HEK293T (cell line): ENCODE measurements at places on chromosomes 5 and 9.

GRCh38 chr5:11903614-11904264 lies 507 bp downstream of the CTNND2 start:
- DNase-seq, result no peak

DNA sequence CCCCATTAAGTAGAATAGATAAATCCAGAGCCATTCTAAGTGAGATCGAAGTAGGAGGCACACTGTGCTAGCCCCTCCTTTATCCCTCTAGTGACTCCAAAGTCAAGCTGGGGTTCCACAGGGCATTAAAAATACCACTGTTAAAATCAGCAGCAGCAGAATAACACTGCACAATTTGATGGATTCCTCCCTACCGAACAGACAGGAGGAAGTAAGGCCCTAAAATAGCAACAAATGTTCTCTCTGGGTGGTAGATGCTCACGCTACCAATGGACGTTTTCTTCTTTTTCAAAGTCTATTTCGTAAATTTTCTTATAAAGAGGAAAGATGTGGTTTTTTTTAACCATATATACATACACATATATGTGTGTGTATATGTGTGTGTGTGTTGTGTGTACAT lies 54.4 kb downstream of the FBXW11 start:
- no peak for DNase-seq

- DNase-seq, result no peak
These were observed 5.2 kb upstream of the HINT2 start for GRCh38 chr9:35820076-35820475.

GRCh38 chr5:91474201-91474600 lies 91.1 kb upstream of the ARRDC3 start:
- no peak for DNase-seq

- no peak for DNase-seq
These were observed 18.4 kb upstream of the ERCC6L2 start for GRCh38 chr9:95857124-95857523.

GRCh38 chr5:27978322-27978721 lies 939.9 kb upstream of the CDH9 start:
- DNase-seq, result no peak

- DNase-seq, result no peak
These were observed 219.6 kb upstream of the RORB start for GRCh38 chr9:74277532-74277931.

- no peak for DNase-seq
These were observed 78.1 kb downstream of the RICTOR start for GRCh38 chr5:38996123-38996522.

DNA sequence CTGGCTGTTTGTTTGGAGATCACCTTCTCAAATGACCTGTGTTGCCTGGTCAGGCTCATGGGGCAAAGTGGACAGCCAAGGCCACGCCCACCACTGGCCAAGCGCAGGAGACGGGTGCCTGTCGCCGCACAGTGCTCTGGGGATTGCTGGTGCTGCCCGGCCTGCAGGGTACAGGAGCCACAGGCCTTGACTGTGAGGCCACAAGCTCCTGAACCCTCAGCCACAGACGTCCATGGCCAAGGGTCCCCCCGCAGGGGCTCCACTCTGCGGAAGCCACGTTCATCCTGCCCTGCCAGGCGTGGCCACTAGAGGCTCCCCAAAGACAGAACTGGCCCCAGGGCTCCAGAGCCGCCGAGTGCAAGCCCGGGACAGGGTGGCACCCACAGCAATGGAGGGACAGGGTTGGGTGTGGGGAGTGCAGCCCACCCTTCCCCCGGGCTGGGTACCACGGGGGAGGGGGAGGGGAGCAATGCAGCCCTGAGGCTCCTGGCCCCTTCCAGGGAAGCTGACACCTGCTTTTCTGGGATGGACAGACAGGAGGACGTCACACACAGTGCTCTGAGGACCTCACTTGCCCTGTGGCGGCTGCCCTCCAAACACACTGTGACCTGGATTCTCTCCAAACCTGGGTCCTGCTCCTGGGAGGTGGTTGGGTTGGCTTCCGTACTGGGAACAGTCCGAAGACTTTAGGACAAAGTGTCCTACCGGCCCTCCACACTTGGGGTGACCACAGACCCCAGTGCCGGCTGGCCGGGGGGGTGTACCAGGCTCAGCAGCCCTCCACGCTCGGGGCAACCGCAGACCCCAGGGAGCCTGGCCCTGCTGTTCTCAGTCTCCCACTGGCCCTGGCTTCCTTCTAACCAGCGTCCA lies 21.5 kb downstream of the TPPP start:
- peak; percentile 74 for DNase-seq

DNA sequence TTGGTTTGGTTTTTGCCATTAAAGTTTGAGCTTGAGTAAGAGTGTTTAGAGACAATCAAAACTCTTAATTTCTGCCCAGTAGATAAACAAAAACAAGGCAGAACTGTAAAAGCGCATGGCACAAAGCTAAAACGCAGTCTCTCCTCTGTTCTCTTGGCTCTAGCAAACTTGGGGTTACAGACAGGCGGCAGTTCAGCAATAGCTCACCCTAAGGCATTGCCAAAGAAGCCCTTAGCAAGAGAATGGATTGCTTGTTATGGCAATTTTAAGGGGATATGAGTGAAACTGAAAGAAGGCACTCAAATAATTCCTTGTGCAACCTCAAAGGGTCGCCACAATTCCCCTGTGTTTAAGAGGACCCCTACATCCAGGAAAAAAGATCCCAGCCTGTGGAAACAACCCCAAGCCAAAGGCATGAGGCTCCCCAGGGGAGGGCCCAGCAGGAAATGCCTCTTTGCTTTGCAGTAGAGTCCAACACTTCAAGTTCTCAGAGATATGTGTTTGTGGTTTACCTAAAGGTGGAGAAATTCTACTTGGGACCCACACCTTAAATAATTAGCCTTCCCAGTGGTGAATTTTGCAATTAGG lies 317.0 kb upstream of the MPDZ start:
- no peak for DNase-seq

DNA sequence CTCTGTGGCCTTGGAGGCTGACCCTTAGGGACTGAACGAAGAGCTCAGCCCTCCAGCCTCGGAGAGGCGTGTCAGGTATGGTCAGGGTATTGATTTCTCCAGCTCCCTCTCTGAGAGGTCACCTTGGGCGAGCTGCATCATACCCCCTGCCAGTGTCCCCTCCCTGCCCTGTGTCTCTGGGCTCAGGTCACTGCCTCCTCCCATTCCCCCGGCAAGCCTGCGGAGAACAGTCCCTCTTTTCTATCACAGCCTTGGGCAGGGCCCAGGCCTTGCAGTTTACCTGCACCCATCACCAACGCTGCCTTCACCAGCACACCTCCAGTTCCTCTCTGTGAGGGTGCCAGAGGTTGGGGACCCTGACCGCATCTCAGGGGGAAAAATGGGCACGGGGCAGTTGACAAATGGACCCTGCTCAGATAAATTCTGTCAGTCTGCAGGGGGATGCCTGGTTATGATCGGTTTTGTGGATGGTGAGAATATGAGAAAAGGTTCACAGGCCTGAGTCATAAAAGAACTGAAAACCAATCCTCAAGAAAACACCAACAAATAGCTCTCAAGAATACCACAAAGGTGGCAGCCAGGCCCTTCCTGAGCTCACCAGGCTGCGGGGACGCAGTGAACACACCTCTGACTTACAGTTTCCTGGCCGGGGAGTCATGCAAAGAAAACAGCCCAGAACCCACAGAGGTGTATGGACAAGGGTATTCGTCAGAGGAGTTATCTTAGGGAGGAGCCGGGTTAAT lies 24.7 kb upstream of the RXRA start:
- no peak for DNase-seq

DNA sequence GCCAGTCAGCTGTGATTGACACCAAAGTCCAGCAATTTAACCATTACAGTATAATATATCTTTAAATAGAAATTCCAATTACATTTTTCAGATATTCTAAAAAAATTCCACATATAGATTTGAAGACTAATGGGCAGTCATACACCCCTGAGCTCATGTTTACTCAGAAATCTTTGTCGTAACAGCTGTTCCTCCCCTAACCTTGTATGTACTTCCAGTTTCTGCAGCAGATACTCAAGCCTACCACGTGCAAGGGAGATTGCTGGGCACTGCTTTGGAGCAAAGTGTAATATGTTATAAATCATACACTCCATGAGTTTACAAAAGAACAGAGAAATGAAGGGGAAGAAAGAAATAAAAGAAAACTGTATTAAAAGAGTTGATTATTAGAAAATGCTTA lies 241.2 kb downstream of the TRIM32 start:
- no peak for DNase-seq

DNA sequence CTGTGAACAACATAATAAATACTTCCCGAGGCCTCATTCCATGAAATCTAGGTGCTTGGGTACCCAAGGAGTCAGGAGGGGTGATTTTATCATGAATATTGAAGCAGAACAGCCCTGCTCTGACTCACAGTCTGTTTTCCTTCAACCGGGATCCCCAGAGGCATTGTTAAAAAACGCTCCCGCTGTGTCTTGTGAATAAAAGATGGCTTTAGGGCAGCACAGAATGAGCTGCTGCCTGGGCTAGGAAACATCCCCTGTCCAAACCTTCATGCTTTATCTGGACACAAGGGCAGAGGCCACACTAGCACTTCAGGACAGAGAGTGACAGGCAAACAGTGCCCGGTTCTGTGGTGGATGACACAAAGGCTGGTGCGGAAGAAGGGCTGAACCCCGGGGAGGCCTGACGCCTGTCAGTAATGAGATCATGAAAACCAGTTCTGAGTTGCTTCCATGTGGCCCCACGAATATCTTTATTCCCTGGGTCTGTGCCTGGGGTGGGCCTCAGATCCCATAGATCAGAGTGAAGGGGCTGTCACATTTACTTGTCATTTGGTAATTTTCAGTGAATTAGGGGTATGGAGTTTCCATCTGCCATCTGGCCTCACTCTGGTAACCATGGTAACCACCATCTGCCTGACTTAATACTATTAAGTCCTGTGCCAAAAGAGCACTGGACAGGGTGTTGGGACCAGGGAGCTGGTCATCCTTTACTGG lies 2.6 kb downstream of the IGFBPL1 start:
- peak; percentile 54 for DNase-seq

GRCh38 chr9:130128251-130128650 lies 44.0 kb upstream of the NCS1 start:
- no peak for DNase-seq

DNA sequence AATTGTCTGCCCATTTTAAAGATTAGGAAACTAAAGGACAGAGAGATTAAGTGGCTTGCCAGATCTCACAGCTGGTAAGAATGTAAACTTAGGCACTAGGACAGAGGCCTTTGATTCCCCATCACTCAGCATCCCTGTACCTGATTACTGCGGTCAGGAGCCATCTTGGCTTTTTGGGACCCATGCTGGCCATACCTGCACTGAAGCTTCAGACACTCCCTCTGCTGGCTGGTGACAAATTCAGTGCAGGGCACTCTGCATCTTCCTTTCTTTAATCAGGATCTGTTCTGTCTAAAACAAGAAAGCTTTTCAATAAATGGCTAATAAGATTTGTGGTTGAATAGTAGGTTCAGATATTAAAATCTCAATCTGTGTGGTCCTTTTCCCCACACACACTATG lies 215.5 kb upstream of the RORB start:
- DNase-seq, result peak; percentile 13

GRCh38 chr9:21434202-21435014 lies 5.8 kb upstream of the IFNA1 start:
- peak; percentile 53 for DNase-seq

DNA sequence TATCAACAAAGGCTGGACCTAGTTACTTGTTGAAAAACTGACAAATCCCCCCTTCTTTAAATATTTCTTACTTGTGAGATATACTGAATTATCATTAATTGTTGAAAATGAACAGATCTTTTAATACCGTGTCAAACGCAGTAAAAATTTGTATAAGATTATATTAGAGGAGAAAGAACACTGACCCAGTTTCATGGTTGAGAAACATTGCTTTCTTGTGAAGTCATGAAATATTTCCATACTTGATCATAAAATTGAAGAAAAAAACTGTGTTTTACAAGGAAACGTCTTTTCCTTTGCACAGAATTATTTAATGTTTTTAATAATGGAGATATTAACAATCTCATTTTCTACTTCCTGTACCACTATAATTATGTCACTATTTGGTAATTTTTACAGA lies 45.8 kb downstream of the MOCS2 start:
- no peak for DNase-seq

DNA sequence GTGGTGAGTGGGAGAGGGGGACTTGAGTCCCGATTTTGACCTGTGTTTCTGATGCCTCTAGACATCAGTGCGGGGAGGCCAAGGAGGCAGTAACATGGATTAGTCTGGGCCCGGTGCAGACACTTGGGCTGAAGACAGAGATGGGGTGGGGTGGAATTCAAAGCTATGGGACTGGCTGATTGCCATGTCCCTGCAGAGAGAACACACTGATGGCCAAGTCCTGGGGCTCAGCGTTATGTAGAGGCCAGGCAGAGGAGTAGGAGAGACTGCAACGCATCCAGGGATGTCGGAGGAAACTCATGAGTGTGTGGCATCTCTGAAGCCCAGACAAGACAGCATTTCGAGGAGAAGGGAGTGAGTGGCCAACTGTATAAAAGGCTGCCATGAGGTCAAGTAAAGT lies 30.1 kb downstream of the PSD2 start:
- no peak for DNase-seq

DNA sequence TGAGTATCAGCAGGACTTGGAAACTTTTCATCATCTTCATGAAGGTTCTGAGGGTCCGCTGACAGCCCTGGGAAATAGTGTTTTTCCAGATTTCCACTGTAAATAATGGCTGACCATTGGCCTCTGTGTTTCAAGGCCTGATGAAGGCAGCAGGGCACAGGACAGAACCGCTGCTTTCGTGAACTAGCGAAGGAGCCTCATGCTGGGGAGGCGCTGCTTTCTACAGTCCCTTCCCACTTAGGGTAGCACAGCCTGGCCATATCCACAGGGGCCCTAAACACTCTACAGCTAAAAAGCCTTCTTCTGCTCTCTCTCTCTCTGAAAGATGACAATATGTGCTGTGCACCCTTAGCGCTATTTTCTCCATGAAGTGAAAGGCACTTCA lies 118.2 kb downstream of the MED27 start:
- no peak for DNase-seq
